ENCODE measurements at places on chromosomes 5 and 9.
A peak's percentile ranks its signal among the peaks of the same experiment; 100 is the strongest.

GRCh38 chr9:126833710-126834345 is 26.6 kb upstream of the ZBTB34 start:
- DNase-seq: no peak

GRCh38 chr9:87862536-87863268 is 20.0 kb upstream of the SPATA31E1 start:
- peak; percentile 54 for DNase-seq

- DNase-seq: no peak
Measured at GRCh38 chr5:65563777-65564176, 681 bp downstream of the PPWD1 start.

GRCh38 chr5:111233052-111233374 is 8.8 kb downstream of the CAMK4 start:
- no peak for DNase-seq

DNA sequence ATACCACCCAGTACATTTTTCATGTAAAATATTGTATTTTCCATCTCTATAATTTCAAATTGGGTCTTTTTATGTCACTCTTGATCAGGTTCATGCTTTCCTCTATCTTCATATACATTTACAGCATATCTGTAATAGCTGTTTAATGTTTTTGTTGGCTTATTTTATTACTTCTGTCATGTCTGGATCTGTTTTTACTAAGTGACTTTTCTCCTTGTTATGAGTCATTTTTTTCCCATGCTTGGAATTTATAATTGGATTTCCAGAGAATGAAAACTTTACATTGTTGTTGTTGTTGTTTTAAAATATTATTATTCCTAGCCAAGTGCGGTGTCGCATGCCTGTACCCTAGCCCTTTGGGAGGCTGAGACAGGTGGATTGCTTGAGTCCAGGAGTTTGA is 5.6 kb upstream of the ADAMTS19 start:
- no peak for DNase-seq

GRCh38 chr5:178423431-178423830 is 166.8 kb downstream of the COL23A1 start:
- DNase-seq: no peak

GRCh38 chr5:50922942-50923767 is 256.7 kb downstream of the PARP8 start:
- no peak for DNase-seq

DNA sequence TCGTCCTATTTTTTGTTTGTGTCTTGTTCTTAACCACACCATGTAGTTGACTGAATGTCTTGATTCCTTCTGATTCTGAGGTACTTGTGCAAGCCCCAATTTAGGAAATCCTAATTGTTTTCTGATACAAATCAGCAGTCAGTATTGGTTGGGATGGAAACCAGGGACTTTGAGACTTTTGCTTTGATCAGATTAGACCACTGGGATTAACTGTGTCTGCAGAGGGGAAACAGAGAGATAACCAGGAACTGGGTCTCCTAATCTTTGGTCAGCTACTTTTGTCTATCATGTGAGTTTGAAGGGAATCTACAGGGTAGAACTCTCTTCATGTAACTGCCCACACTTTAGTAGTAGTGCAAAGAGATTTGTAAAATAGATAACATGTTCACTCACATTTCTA is 173.8 kb upstream of the POC5 start:
- DNase-seq: no peak

DNA sequence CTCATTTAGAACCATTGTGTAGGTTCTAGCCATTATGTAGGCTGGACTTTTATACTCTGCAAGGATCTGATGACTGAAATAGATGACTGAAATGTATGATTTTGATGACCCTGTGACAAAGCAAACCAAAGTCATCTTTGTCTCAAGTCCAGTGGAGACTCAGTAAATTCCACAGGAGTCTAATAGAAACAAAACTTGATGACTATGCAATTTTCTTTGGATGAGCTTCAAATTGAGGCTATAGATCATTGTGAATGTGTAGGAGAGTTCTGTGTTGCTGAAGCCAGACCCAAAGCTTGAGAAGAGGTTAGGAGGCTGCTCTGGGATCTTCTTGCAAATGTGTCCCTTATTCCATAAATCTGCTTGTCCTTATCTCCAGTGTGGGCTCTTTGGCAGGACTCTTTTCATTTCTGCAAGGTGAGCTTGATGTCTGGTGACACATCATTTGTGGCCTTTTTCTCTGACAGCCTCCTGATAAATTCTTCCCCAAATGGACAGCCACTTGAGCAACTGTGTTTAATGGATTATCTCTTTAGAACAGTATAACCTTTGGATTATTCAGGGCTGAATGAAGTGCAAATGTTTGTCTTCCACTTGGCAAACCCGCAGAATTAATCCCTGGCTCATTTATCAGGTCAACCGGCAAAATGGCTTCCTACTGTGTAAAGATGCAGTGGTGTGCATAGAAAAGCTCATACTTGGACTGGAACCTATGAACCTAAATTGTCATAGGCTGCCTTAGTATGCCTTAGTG is 235.1 kb upstream of the ANKH start:
- DNase-seq: no peak

GRCh38 chr9:127847178-127847510 is 7.3 kb downstream of the ENG start:
- DNase-seq: no peak

- DNase-seq: no peak
Measured at GRCh38 chr5:88882276-88883038, 527 bp downstream of the MEF2C start.

DNA sequence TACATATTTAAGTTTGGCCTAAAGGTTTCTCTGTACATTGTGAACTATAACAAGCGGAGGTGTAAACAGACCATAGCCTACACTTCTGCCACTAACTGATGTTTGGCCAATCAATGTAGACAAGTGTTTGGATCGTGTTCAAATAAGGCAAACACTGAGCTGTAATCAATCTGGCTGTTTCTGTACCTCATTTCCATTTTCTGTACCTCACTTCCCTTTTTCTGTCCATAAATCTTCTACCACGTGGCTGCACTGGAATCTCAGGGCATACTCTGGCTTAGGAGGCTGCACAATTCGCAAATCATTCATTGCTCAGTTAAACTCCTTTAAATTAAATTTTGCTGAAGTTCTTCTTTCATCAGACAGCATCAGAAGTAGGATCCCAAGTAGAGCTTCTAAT is 140.9 kb downstream of the SLC25A46 start:
- DNase-seq: no peak

DNA sequence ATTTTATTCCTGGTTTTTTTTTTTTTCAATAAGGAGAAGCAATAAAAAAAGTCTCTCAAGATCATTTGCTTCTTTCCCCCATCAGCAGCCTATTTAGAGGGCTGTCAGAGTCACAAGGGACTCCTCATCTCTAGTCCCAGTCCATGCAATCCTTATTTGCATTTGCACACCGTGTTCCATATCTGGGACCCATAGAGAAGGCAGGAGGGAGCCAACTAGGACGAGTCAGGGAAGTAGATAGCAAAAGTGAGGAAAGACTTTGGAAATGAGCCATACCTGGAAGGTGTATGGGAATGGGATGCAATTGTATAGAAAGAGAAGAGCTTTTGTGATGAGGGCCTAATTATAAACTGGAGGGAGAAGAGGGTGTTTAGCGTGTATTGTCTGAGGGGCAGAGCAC is 160.0 kb downstream of the PIK3R1 start:
- no peak for DNase-seq

GRCh38 chr5:56457887-56458812 is 225.0 kb upstream of the ANKRD55 start:
- DNase-seq: no peak

DNA sequence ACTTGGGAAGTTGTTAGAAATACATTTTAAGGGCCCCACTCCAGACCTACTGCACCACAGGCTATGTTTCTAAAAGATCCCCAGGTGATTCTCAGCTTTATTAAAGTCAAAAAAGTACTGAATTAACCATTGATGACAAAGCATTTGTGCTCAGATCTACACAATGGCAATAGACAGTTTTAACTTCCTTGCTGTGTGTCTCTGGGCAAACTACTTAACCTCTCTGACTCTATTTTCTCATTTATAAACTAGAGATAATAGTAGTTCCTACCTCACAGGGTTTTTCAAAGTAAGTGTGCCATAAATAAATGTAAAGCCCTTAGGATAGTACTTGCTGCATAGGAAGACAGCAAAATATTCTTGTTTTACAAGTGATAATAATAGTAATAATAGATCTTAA is 66.3 kb downstream of the LIX1 start:
- DNase-seq: no peak

GRCh38 chr5:94562327-94562971 is 56.0 kb downstream of the KIAA0825 start:
- no peak for DNase-seq

- DNase-seq: no peak
Measured at GRCh38 chr9:38079461-38080031, 10.5 kb upstream of the SHB start.

- DNase-seq: no peak
Measured at GRCh38 chr5:133610489-133611356, 1.6 kb downstream of the FSTL4 start.

DNA sequence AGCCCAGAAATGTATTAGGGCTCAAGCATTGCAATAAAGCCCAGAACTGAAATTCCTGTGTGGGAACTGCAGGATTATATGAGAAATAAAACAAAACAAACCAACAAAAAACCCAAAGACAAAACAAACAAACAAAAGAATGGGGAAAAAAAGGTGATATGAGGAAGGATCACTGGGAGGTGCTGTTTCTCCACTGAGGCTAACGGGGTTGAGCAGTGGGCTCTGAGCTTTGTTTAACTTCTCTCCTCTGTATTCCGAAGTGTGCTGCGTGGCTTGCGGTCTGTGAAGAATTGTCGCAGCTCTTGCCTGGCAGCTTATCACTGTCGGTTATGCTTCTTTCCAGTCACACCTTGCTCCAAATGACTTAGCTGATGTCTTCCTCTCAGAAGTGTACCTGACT is 106.3 kb downstream of the TENT4A start:
- DNase-seq: no peak

GRCh38 chr9:12980085-12980851 is 205.4 kb downstream of the LURAP1L start:
- DNase-seq: no peak

DNA sequence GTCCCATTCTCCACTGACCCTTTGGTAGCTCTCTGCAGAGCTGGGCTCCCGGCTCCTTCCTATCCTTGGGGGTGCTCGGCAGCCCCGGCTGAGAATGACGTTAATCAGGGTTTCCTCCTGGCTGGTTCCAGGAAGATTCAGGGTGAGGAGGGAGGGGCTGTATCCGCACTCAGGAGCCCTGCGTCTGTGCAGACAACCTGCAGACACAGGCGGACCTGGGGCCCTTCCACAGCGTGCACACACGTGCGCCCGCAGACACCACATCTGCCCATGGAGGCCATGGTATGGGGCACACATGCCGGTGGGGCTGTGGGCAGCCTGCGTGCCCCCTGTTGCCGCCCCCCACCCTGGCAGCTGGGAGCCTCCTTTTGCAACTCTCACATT is 66.6 kb upstream of the RNU6ATAC start:
- DNase-seq: no peak

DNA sequence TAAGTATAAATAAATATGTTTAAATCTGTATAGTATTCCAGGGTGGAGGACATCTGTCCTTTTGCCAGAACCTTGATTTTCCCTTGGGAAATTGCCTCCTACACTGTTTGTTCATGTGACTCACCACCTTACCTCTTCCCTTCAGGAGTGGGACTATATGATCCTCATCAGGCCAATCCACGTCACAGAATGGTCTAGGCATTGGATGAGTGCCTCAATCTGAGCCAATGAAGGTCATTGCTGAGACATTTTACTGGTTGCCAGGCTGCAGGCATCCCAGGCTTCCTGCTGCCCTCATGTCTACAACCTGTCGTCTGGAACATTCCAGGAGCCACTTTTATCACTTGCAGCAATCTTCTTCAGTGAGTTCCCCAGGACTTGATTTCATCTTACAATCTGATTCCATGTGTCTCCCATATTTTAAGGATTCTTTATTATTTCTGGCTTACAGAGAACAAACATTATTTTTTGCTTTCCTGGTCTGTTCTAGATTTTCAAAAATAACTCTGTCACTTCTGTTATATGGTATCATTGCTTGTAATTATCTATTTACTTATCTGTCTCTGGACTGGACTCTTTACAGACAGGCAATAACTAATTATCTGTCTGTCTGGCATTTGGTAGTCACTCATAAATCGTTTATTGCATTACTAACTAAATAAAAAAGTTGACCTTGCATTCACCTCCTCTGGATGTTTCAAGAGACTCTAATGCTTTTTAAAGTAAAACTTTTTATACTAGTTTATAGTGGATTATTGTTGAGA is 107.3 kb upstream of the APC start:
- no peak for DNase-seq

DNA sequence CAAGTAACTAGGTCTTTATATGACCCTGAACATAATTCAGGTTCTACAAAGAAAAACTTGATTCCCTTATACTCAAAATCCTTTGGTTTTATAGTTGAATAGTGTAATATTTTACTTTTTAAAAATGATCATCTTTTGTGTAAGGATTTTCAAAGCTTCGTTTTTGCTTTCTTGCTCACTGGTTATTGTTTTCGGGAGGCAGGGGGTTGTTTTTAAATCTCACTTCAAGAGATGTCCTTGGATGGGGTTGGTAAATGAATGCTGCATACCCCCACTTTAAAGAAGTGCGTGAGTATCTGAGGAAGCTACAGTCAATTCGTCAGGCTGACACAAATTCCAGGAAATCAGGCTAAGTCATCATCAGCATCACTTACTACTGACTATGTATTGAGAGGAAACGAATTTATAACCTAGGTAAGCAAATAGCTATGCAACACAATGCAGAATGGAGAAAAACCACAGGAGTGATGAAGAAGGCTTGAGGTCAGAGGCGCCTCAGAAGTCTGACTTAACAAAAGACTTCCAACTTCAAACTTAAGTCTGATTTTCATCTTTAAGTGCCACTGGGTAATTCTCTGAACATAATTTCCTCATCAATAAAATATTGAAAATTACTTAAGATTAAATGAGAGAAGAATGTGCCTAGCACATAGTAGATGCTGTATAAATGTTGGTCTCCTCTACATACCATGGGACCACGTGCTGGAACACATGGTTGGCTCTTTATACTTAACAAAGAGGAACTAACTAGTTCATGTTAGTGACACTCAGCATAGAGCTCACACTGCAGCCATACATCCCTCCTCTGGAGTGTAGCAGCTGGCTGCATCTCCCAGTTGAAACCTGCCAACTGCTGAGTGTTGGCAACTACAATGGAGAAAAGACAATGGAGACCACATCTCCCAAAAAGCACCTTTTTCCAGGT is 106.0 kb upstream of the KIF2A start:
- DNase-seq: no peak
